ENCODE measurements at places on chromosomes 13 and 19. TPM values are rescaled to one million over a fixed set of nuclear protein-coding genes. Genes with fewer than 3 reads are reported as not detected.

- DNase-seq, result no peak
These were observed 13.2 kb upstream of the AKAP11 start for GRCh38 chr13:42258747-42259146.

DNA sequence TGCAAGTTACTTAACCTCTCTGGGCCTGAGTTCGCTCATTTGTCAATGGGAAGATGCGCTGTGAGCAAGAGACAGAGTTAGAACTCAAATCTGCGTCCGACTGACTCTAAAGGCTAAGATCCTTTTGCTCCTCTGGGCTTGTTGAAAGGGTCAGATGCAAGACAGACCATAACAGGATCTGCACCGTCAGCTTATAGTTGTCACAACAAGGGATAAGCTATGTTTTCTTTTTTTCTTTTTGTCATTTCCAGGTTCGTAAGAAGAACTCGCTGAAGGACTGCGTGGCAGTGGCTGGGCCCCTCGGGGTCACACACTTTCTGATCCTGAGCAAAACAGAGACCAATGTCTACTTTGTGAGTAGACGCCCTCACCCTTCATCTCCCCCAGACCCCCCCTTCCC is 1.1 kb downstream of the PPAN start:
- DNase-seq, result no peak

DNA sequence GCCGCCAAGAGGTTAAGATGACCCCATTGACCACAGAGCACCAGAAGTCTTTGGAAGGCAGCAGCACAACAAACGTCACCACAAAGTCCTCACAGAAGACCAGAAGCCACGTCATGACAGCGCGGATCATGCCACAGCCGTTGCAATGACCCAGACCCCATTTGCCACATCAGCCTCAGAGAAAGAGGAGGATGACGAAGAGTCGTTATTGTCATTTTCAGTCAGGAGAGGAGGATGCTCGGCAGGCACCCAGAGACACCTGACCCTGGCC is 29.6 kb upstream of the CD33 start:
- DNase-seq, result no peak

GRCh38 chr19:38977445-38978325 is 2.1 kb upstream of the FBXO17 start:
- no peak for DNase-seq

DNA sequence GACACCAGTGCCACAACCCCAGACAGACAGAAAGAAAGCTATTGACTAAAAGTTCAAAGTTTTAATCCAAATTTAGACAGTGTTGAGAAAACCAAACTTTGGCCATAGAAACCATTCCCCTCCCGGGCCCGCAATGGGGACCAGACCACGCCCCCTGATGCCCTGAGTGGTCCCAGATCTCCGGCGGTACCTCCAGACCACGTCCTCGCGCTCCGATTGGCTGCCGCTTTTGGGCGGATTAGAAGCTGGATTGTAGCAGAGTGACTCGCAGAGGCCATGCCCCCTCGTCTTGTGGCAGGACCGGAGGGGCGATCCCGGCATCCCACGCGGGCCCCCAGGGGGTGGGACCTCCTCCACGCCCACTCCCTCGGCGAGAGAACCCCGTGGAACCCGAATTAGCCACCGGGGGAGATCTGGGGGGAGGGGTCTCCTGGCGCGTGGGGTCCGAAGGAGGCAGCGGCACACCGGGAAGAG is 797 bp upstream of the HSD17B14 start:
- DNase-seq, result peak; percentile 90

- DNase-seq, result no peak
These were observed 14.2 kb downstream of the NDUFA11 start for GRCh38 chr19:5889288-5889971.

- DNase-seq, result no peak
These were observed 4.2 kb downstream of the ADGRE3 start for GRCh38 chr19:14670408-14670807.

- no peak for DNase-seq
These were observed 626 bp upstream of the BCL3 start for GRCh38 chr19:44747739-44748425.

GRCh38 chr19:5993201-5993600 is 15.3 kb upstream of the RANBP3 start:
- no peak for DNase-seq

DNA sequence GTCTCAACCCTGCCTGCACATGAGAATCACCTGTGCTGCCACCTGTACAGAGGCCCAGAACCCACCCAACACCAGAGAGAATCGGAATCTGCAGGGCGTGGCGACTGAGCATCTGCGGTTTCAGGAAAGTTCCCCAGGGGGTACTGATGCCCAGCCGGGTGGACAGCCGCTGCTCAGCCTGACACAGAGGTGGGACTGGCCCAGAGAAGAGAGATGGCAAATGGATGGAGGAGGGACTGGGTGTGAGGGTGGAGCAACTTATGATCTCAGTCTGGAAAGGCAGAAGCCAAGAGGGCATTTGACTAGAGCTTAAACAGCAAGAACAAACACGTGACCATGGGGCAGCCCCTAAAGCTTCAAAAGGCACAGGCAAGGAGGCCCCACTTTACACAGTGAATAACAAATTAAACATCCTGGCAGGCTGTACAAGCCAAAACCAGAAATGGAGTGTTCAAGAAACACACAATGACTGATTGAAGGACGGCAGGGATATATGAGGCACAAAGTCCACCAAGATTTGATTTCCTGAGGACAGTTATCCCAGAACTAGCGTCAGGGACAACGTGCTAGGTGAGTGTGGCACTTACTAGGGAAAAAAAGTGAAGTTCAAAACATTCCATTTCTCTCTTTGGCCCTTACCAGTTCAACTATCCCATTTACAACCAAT is 3.1 kb downstream of the RANBP3 start:
- DNase-seq, result peak; percentile 87

- DNase-seq, result no peak
These were observed 370.9 kb downstream of the KLF5 start for GRCh38 chr13:73429701-73430100.

DNA sequence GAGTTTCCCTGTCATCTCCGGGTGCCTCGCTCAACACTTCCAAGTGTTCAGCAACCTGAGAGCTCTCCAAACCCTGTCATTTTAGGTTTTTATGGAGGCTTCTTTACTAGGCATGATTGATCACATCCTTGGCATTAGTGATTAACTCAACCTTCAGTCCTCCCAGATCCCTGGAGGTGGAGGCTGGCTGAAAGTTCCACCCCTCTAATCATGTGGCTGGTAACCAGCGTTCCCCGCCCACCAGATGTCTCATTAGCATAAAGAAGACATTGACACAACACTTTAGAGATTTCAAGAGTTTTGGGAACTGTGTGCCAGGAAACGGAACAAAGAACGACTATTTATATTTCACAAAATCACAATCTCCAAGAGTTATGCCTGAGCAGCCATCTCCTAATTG is 71.1 kb upstream of the RGCC start:
- DNase-seq, result no peak

- DNase-seq, result no peak
These were observed 7.5 kb upstream of the GPR183 start for GRCh38 chr13:99314640-99315176.

- DNase-seq, result no peak
These were observed 4.2 kb downstream of the TUBGCP3 start for GRCh38 chr13:112583592-112584277.

GRCh38 chr13:79918620-79919019 is 422.3 kb downstream of the SPRY2 start:
- DNase-seq, result no peak

GRCh38 chr13:60009300-60010253 is 154.2 kb downstream of the DIAPH3 start:
- DNase-seq, result no peak

The ACP7 gene
- total RNA-seq, result not detected

The KISS1R gene
- 1.4 TPM for total RNA-seq

The FGF22 gene
- total RNA-seq, result 2.6 TPM

The NKPD1 gene
- 0.85 TPM for total RNA-seq

The SIPA1L3 gene
- total RNA-seq, result 34.5 TPM

The ZNF585A gene
- 23.8 TPM for total RNA-seq

Data from naive thymus-derived CD8-positive, alpha-beta T cell (primary cell).